ENCODE measurements at places on chromosomes 11 and 22. TPM values are rescaled to one million over a fixed set of nuclear protein-coding genes. Genes with fewer than 3 reads are reported as not detected.

- no peak for DNase-seq
These were observed 9.2 kb upstream of the RBM14 start for GRCh38 chr11:66607126-66607834.

DNA sequence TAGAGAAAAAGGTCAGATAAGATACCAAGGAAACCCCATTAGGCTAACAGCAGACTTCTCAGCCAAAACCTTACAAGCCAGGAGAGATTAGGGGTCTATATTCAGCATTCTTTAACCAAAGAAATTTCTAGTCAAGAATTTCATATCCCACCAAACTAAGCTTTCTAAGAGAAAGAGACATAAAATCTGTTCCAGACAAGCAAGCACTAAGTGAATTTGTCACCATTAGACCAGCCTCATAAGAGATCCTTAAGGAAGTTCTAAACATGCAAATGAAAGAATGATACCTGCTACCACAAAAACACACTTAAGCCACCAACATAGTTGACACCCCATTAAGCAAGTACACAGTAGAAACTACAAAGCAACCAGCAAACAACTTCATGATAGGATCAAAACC lies 276.2 kb downstream of the C11orf87 start:
- DNase-seq: no peak

Gene BRSK2
- 0.51 TPM for total RNA-seq

Gene SIK2
- total RNA-seq: 9.9 TPM

DNA sequence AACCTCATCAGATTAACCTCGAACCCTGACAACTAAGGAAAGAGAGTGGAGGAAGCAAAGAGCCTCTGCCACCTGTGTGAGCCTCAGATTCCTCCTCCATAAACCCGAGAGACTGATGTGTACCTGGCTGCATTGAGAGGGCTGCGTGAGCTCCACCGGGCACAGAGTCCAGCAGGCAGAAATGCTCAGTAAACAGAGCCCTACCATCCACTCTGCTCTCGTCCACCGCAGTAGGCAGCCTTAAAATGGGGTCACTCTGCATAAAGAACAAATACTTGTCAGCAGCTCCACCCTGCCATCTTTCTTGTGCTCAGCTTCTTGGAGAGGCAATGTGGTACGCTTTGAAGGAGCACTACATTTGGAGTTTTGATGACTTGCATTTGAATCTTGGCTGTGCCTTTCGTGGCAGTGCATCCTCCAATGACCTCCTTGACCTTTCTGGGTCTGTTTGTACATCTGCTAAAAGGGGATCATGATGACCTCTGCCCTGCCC lies 43.0 kb upstream of the CD5 start:
- no peak for DNase-seq
